ENCODE measurements at places on chromosomes 5 and 9.

DNA sequence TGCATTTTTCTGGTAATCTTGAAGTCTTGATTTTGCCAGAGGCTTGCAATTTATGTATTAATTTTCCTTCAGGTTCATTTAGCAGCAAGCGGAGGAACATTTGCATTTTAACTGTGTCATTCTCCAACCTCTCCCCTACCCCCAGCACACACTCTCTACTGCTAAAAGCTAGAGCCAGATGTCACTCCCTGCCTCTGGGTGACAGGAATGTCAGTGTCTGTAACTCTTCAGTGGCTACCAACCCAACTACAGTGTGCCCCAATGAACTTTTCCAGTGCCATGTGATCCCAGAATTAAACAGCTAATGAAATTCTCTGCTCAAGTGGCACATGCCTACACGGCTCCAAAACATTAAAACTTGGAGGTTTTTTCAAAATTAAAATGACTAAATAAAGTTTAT lies 260.3 kb downstream of the GOLPH3 start:
- DNase-seq: no peak

GRCh38 chr5:168339109-168339771 lies 47.8 kb downstream of the WWC1 start:
- DNase-seq: no peak

DNA sequence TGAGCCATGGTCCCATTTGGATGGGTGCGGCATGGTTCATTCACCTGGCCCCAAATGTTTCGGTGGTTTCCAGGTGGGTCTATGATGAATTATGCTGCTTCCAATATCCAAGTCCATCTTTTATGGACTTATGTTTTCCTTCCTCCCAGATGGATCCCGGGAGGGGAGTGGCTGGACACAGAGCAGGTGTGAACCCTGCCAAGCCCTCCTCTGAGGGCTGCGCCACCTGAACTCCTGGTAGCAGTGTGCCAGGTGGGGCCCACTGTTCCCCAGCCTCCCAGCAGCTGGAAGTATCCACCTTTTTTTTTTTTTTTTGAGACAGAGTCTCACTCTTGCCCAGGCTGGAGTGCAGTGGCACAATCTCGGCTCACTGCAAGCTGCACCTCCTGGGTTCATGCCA lies 42.9 kb downstream of the WNK2 start:
- DNase-seq: no peak

DNA sequence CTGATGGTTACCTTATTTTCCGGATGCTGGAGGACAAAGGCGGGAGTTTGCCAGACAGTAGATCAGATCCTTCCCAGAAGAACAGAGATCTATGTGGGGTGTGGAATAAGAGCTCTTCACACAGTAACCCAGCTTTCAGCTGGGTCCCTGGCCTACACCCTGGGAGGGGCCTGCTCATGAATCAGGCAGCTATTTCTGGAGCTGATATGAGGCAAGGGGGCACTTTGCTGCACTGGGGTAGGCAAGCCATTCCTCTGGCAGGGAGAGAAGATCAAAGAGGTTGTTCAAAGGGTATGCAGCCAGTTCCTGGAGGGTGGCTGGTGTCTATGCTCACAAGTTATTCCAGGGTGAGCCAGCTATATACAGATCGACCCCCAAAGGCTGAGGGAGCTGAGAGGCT lies 48.6 kb downstream of the CYSTM1 start:
- DNase-seq: no peak

GRCh38 chr5:38417658-38418017 lies 138.8 kb downstream of the LIFR start:
- DNase-seq: no peak

GRCh38 chr9:116724123-116724522 lies 37.0 kb downstream of the TRIM32 start:
- DNase-seq: no peak

GRCh38 chr9:85185486-85186217 lies 516.1 kb downstream of the NTRK2 start:
- DNase-seq: no peak

- no peak for DNase-seq
Measured at GRCh38 chr9:94699715-94700373, 26.7 kb upstream of the AOPEP start.

- DNase-seq: no peak
Measured at GRCh38 chr5:16480821-16481538, 15.4 kb upstream of the ZNF622 start.

DNA sequence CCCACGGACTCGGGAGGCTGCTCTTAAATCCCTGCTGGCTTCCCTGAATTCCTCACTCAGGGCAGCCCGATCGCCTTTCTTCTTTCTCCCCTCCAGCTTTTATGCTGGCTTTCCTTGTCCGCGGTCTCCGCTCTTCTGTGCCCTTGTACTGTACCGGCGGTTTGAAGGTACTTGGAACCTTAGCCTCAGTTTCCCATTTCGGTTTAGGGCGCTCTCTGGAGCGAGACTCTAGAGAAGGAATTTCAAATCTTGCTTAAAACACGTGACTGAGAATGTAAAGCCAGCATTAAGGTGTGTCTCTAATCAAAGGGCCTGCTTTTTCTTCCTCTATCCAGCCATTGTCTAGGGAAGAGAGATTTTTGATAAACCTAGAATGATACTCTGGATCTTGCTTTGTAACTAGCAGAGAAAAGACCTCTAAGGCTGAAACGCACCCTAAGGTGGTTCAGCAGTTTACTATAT lies 650 bp downstream of the GPR107 start:
- DNase-seq: no peak

DNA sequence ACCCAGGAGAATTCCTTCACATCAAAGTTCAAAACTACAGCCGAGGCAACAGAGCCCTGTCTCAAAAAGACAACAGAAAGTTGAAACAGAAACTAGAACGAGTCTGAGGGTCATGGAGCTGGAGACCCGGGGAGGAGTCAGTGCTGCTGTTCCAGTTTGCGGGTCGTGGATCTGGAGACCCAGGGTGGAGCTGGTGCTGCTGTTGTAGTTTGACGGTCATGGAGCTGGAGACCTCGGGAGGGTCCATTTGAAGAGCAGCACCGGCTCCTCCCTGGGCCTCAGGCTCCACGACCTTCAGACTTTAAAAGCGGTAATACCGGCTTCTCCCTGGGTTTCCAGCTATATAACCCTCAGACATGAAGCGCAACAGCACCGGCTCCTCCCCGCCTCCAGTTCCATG lies 13.0 kb upstream of the LCN15 start:
- DNase-seq: no peak

- DNase-seq: no peak
Measured at GRCh38 chr9:107874137-107874536, 384.6 kb upstream of the KLF4 start.

DNA sequence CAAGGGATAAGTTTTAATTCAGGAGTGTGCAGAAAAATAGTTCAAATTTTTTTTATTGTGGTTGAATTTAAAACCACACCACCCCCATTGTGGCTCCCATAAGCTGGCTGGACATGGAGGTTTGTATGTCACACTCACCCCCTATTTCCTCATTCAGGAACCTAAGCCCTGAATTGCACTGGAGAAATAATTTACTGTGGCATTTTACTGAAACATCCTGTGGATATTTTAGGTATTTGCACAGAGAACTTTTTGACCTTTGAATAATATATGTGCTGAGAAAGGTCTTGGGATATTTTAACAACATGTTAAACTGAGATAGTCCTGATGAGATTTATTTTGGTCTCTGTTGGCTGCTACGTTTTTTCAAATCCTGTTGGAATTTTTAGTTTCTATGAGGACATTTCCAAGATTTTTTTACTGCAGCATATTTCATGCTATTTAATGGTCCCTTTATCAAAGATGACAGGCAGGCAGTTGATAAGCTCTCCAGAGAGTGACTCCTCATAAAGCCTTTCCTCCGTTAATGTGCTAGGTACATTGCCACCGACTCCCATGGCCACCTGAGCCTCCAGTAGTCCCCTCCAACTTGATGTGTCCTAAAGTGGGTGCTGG lies 51.2 kb upstream of the PALM2AKAP2 start:
- no peak for DNase-seq

- no peak for DNase-seq
Measured at GRCh38 chr9:114065304-114065703, 12.8 kb downstream of the AMBP start.

DNA sequence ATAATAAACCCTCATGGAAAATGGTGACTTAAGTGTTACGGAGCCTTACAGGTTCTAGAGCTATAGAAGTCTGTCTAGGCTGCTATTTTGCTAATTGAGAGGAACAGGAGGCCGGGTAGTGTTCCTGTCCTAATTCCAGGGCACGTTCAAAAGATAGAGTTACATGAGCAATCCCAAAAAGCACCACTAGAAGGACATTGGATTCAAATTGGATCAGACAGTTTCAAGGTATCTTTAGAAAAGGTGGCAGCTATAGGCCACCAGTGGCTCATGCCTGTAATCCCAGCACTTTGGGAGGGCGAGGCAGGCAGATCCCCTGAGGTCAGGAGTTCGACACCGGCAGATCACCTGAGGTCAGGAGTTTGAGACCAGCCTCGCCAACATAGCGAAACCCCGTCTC lies 458.8 kb downstream of the TMEM232 start:
- DNase-seq: no peak

- no peak for DNase-seq
Measured at GRCh38 chr5:145902421-145902820, 29.6 kb upstream of the GRXCR2 start.

DNA sequence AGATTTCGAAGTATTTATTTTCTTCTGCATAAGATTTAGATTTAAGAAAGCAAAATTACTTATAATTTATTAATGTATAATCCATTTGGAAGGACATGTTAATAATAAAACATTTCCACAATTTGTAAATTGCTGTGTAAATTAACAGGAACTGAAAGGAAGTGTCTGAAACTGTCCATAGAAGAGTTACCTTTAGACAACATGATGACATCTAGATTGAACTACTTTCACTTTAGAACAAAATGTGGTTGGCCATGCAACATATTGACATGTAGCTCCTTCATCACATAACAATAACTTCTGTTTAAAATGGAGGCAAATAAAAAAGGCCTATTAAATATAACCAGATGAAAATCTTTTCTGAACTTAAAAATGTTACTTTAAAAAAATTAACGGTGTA lies 1849.5 kb upstream of the ACO1 start:
- DNase-seq: no peak
